ENCODE measurements at places on chromosomes 5 and 9.

DNA sequence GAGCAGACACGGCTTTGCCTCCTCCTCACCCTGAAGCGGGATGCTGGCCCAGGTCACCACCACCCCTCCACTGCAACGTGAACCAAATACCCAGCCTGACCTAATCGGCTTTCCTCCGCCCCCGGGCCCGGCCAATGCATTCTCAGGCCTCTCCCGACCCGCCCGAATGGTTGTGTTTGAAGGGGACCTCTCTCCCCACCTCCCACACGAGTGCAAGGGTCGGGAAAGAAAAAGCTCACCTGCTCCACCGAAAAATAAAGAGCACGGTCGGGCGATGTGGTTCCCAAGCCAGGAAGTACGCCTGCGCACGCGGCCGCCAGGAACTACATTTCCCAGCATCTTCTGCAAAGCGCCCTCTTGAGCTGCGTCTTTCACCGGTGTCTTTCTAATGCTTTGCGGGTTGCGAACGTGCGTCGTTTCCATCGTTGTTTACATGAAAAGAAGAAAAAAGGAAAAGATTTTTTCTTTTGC, at the start of gene ZNF883:
Gene ZNF883 (minus strand): TSS at position 282 of the 471 bp plus-strand sequence.
- peak; percentile 72 for DNase-seq

DNA sequence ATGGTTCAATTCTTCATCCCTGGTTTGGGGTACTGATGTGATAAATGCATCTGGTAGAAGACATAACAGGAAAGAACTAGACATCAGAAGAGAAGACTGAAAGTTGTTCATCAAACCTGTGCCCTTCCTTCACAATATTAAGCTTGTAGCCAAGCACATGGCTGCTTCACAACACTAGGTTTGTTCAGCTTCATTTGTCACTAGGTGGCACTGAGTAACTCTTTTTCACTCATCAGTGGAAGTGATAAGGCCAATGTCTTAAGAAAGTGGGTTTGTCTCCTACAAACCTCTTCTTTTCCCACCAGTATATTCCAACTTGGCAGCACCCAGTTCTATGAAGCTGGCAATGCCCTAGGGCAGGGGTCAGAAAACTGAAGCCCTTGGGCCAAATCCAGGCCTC, 26.9 kb downstream of the ZNF484 start:
- no peak for DNase-seq

DNA sequence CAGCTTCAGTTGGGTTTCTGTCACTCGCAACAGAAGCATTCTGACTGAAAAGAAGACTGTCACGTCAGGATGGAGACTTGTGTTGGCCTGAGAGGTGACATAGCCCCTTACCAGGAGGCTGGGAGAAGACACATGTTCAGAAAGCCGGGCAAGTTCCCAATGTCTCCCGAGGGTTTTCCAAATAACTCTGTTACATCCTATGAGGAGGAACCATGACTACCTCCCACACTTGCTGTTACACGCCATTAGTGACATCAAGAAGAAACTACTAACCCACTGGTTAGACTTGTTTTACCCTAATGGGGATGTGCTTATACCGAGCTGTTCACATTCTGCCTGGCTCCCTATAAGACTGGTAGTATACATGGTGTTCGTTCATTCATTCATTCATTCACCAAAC, 33.3 kb downstream of the SH3PXD2B start:
- DNase-seq: no peak

- DNase-seq: no peak
Observed at GRCh38 chr9:76162086-76162730, 232.0 kb downstream of the RFK start.

GRCh38 chr9:6330958-6331634, 2.9 kb downstream of the TPD52L3 start:
- DNase-seq: no peak

DNA sequence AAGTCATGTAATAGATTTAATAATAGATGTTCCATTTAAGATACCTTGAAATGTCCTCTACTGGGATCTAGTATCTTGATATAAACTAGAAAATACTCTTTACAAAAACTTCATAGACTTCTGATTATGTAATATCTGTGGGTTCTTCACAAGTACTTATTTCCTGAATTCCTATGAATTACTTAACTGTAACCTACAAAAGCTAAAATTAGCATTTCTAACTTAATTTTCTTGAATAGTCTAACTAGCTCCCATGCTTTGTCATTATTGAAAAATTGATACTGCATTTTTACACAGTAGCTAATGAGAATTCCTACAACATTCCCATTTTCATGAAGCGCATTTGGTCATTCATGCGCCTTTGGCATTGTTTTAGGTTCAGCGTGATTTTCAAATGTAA, 1828.2 kb downstream of the MAT2B start:
- no peak for DNase-seq

DNA sequence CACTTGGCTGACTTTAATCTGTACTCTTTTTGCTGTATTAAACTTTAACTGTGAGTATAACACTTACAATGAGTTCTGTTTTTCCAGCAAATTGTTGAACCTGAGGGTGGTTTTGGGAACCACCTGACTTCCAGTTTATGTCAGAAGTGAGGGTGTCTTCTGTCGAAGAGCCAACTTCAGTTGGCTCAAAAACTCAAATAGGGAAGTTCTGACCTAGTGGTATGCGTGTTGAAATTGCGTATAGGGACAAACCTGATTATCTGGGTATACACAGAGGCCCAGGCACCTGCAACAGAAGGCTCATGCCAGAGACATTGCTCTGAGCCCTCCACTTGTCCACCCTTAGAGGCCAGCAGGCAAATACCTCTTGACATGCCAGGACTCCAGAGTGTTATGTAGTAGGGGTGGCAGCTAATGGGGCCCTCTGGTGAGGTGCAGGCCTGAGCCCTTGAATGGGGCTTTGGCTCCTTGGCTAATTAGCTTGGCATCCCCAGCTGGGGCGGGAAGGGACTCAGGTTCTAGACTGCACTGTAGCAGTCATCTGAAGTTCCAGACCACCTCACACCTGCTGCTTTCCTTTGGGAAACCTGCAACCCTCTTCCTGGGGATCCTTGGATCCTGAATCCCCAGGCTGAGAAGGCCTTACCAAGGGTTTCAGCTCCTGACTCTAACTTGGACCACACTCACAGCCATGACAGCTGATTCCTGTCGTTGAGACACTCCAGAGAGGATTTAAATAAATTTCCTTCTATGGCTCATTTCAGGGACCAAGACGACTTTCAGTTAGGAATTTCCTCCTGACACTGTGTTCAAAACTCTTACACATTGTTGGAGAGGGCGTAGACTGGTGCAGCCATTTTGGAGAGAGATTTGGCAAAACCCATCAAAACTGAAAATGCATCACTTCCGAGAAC, 189.6 kb downstream of the HSPA4 start:
- no peak for DNase-seq

GRCh38 chr5:157109744-157110143, 900 bp upstream of the HAVCR2 start:
- DNase-seq: no peak

- DNase-seq: no peak
Observed at GRCh38 chr5:160657622-160658458, 194.2 kb downstream of the ATP10B start.

DNA sequence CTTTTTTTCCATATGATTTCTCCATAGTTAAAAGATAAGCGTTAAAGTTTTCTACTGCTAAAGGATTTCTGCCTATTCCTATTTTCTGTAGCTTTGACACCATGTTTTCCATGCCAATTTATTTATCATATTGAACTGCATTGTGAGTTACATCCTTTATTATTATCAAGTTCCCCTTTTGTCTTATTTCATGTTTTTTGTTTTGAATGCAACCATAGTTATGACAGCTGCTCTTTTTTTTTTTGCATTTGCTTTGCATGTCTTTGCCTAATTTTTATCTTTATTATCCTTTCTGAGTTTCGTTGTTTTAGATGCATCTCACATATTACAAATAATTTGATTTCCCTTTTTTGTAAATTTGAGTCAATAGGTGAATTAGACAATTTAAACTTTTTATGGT, 161.5 kb downstream of the DEPDC1B start:
- no peak for DNase-seq

DNA sequence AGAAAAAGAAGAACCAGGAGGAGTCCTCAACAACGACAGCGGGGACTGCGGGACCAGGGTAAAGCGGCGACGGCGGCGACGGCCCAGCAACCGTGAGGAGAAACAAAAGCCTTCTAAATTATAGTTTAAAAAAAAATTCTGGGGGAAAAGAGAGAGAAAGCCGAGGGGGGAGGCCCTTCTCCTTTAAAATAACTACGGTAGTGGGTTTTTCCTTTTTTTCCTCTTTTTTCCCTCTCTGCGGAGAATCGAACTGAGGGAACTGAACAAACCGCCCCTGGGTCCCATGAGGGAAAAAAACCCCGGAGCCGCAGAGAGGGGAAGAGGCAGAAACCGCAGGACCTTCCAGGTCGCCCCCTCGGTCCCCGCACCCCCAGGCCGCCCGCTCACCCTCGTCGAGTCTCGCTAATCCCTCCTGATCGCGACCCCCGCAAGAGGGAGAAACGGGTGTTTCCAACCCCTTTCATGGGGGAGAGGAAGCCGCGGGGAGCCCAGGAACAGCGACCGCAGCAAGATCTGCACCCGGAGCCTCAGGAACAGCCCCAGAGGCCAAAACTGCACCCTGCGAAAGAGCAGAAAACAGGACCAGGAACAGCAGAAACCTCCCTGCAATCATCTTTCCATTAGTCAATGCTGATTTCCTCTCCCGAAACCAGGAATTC, 453 bp downstream of the CPEB4 start:
- DNase-seq: no peak

- no peak for DNase-seq
Observed at GRCh38 chr9:114501796-114502682, 3.2 kb downstream of the WHRN start.

GRCh38 chr5:157476702-157477408, 16.8 kb downstream of the NIPAL4 start:
- no peak for DNase-seq

DNA sequence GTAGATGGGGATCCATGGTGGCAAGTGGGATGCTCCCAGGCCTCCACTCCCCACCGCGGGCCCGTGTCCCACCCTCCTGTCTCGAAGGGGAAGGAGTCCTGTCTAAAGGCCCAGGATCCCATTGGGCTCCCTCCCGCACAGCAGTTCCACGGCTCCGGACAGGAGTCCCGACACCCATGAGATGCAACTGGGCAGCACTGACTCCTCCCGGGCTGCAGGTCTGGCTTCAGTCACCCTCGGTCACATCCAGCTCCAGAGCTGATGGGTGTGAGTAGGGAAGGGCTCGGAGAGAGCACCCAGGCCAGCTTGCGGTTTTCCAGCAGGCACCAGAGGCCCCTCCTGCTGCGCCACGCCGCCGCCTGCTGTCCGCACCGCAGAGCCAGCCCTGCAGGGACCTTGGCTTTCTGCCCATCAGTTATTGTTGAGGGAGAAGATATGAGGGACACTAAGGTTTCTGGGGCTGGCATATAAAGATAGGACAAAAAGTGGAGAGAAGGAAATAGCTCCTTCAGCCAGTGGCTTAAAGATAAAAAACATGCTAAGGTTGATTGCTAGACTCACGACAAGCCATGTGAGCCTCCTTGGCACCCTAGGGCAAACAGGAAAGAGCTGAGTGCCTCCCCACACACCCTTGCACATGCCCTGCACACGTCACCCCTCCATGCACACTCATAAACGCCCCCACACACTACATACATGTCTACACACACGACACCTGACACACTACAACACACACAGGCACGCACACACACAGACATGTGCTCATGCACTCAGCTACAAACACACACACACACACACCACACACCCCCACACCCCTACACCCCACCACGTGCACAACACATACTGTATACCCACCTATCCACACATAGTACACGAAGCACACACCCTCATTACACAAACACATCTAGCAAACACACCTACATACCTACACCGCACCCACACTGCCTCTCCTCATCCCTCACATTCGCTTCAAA, 79.0 kb downstream of the AK8 start:
- DNase-seq: no peak

GRCh38 chr5:171438738-171439137, 19.3 kb downstream of the FGF18 start:
- no peak for DNase-seq

DNA sequence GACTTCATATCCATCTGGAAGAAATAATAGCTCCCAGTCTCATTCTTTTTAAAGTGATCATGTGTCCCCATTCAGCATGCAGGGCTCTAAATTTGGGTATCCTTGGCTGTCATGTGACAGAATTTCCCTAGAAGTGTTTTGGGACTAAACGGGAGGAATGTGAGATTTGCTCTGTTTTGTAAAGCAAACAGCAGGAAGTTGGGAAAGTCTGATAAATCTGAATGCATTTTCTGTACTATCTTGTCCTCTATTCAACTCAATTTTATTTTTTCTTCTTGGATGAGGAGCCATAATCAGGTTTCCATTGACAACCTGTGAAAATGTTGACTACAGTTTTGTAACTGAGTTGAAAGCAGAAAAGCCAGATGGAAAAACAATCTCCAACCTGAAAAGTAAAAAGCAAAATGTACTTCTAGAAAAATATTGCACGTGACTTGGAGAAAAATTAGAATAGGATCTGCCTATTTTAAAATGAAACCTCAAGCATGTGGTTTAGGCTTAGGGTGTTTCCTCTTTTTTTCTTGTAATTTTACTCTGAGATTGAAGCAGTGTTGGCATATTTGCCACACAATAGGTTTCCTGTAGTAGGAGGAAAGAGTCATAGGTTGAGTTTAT, 76.2 kb upstream of the IL6ST start:
- DNase-seq: no peak

DNA sequence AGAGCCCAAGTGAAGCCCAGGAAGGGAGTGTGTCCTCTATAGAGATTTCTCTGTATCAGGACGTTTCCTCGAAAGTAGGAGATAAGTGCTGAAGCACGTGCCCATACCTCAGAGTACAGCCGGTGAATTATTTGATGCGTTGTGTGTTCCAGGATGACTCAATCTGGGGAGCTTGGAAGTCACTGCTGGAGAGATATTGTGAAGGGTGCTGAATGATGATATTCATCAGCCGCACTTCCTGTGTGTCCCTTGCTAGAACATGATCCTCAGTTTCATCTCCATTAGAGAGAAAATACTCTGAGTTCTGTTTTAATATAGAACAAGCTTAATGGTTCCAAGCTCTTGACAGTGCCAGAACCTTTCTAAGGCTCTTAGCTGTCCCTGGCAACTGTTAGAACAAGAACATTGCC, 402.3 kb upstream of the ADAMTSL1 start:
- no peak for DNase-seq

GRCh38 chr5:72486371-72486770, 20.8 kb downstream of the ZNF366 start:
- no peak for DNase-seq

- no peak for DNase-seq
Observed at GRCh38 chr5:12313602-12314001, 409.4 kb upstream of the CTNND2 start.

GRCh38 chr9:133686642-133687575, 50.7 kb downstream of the DBH start:
- DNase-seq: no peak

- no peak for DNase-seq
Observed at GRCh38 chr9:126293522-126293889, 33.1 kb upstream of the MVB12B start.

GRCh38 chr5:150694612-150695011, 6.2 kb downstream of the RBM22 start:
- DNase-seq: no peak

DNA sequence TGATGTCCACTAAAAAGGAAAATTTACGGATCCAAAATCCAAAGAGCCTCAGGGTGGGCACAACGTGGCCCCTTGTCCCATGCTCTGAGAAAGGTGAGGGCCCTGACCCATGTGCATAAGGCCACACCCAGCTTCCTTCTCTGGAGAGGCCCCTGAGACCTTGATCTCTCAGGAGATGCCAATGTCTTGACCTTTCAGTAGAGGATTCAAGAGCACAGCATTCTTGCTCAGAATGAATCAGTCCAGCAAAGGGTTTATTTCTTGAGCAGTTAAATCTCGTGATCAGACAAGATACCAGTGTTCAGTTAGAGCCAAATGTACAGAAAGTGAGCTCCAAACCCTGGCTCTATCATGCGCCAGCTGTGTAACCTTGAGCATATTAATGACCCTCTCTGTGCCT, 115.9 kb upstream of the DAPK1 start:
- no peak for DNase-seq

Data from iPS DF 19.7 (cell line).